ENCODE measurements at places on chromosomes 5 and 9.

DNA sequence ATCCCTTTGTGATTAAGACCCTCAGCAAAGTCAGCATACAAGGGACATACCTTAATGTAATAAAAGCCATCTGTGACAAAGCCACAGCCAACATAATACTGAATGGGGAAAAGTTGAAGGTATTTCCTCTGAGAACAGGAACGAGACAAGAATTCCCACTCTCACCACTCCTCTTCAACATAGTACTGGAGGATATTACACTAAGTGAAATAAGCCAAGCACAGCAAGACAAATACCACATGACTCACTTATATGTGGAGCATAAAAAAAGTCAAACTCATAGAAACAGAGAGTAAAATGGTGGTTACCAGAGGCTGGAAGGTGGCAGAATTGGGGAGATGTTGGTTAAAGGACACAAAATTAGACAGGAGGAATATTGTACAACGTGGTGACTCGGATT lies 118.1 kb upstream of the NFIL3 start:
- DNase-seq = no peak

DNA sequence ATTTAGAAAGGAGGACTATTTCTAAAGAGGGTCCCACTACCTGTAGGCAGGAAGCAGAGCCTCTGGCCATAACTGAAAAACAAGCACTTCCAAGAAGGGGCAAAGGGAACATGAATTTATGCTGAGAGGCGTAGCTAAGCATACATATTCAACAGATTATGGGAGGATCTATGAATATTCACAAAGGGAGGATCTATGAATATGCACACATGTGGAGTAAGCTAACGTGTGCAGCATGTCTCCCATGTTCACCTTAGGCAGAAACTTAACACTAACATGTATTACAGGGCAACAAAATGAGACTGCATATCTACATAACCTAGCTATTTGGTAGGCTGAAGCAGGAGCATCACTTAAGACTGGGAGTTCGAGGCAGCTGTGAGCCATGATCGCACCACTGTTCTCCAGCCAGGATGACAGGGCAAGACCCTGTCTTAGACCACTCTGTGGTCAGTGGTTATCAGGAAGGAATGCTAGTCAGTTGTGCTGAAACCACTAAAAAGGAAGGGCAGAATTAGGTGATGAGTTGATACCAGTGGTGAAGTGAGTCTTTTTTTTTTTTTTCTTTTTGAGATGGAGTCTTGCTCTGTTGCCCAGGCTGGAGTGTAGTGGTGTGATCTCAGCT lies 20.8 kb downstream of the FXN start:
- no peak for DNase-seq

- DNase-seq = no peak
These were observed 68.4 kb downstream of the MED10 start for GRCh38 chr5:6309949-6310348.

DNA sequence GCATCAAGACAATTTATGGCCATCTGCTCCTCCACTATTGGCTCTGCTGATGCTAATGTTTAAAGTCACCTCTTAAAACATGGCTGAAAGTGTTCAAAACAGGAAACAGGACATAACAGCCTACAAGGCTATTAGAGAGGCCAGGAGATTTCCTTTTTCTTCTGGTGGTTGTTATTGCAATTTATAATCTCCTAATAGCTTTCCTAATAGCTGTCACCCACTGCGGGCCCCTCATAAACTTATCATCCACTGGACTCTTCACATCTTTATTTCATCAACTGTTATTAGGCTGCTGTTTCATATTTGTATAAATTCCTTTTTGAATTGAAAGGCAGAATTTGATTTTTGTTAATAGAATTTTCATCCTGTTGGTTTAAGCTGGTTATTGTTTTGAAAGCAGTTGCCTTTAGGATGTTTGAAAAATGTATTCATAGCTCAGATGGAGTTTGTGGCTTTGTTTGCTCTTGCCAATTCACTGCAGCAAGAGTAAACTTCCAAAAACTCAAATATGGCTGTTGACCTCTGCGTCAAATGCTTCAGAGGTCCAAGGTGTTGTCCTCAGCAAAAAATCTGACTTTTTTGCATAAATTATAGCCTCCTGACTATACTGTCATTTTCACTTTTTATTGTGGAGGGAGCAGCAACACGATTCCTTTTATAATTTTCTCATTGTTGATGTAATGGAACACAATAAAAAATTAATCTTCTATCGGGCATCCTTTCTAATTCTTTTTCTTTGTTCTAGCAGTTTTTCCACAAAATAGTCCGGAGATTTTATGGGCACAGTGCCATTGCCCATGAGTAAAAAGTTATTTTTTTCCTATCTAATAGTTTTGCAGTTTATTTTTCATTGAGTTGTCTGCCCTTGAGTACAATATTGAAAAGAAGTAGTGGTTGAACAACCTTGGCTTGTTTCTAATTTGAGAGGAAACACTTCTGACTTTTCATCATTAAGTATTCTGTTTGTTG lies 69.3 kb downstream of the MAT2B start:
- DNase-seq = no peak

DNA sequence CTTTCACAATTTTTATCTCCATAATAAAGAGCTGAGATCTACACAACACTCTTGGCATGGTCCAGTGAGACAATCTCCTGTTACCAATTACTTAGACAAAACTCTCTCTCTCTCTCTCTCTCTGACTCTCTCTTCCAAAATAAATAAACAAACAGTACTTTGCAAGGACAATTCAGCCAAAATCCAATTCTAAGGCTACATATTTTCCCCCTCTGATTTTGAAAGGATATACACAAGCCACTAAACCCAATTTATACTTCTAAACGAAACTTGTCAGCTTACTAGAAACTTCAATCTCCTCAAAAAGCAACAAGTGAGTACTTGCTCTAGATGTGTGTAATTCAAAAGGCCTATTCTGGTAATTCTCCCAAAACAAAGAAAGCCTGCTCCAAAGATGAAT lies 26.3 kb upstream of the TNPO1 start:
- DNase-seq = no peak

Data from CD4-positive, alpha-beta T cell treated with Interleukin-2 at 100 ng/mL for 4 hours (primary cell).